Left ventricle myocardium superior (tissue), 1 donor: ENCODE measurements at places on chromosomes 4 and X. TPM values are rescaled to one million over a fixed set of nuclear protein-coding genes. Genes with fewer than 3 reads are reported as not detected.

The MAGEC3 gene
- not detected for total RNA-seq

The DMRTC1 gene
- total RNA-seq: not detected

The STK32B gene
- total RNA-seq: 1.4 TPM

The CENPVL2 gene
- not detected for total RNA-seq

The RAB33A gene
- total RNA-seq: 0.59 TPM

The FAM9C gene
- 1.2 TPM for total RNA-seq

GRCh38 chr4:7195141-7195515, 2.8 kb downstream of the SORCS2 start:
- no peak for DNase-seq

DNA sequence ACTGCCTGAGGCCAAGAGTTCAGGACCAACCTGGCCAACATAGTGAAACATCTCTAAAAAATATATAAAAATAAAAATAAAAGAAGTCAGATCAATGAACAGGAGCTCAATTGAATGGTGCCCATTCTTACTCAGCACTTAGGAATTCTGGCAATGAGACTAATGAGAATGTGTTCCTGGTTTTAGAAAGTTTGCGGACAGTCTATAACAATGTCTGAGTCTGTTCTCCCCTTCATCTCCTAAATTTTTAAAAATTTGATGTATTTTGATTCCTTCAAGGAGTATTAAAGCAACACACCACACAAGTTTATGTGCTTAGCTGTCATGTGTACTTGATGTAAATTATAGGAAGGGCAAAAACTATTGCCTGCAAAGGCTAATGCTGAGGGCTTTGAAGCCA, 30.6 kb upstream of the KCNIP4 start:
- no peak for DNase-seq

- no peak for DNase-seq
Observed at GRCh38 chr4:82998898-82999297, 11.7 kb downstream of the LIN54 start.

DNA sequence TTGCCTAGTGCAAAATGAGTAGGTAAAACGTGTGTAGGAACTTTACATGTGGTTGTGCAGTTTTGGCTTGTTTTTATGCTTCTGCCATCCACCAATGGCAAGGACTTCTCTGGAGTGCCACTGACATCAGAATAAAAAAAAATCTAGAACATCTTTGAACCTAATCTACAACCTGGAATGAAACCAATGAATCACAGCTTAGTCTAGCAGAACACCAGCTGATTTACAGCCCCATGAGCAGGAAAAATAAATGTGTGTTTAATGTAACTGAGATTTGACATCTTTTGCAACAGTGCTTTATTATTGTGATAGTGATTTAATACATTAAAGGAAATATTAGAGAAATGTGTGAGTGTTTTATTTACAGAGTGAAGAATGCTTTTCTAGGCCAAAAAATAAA, 995.1 kb downstream of the PCDH7 start:
- DNase-seq: no peak

GRCh38 chr4:16779028-16779675, 119.3 kb downstream of the LDB2 start:
- no peak for DNase-seq

GRCh38 chr4:152735396-152735859, 44.1 kb downstream of the TIGD4 start:
- DNase-seq: no peak

DNA sequence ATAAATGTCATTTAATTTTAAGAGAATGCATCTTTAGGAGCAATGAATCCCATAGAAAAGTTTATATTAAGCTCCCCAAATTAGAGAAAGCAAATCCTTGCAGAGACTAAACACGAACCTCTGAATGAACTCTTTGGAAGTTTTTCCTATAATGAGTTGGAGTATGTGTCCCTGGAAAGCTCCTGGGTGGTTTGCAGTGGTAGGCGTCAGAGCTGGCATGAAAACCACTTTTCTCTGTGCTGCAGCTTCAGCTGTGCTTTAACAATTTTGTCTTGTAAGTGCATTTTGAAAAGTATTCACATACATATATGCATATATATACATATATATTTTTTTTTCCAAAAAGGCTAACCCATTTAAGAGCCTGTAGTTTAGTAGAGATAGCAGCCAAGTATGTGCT, 148.7 kb upstream of the TBC1D9 start:
- DNase-seq: no peak

- no peak for DNase-seq
Observed at GRCh38 chrX:101676571-101676970, 16.9 kb upstream of the ARMCX2 start.

- no peak for DNase-seq
Observed at GRCh38 chr4:169201222-169202144, 69.3 kb downstream of the SH3RF1 start.

- no peak for DNase-seq
Observed at GRCh38 chr4:47642191-47642830, 157.2 kb downstream of the ATP10D start.
